Prostate gland (tissue), 2 donors: ENCODE measurements at places on chromosomes 12 and 14. TPM values are rescaled to one million over a fixed set of nuclear protein-coding genes. Genes with fewer than 3 reads are reported as not detected.

PPM1H gene
- total RNA-seq, result 27.0 TPM

KLHL33 gene
- total RNA-seq, result 1.7 TPM

FOXN4 gene
- 4.8 TPM for total RNA-seq

ZNF26 gene
- total RNA-seq, result 17.0 TPM

C1QL4 gene
- not detected for total RNA-seq

EMP1 gene
- 38.9 TPM for total RNA-seq

SIX4 gene
- 17.6 TPM for total RNA-seq

CCDC175 gene
- total RNA-seq, result not detected

BCL2L14 gene
- total RNA-seq, result 6.0 TPM

NRIP2 gene
- 8.7 TPM for total RNA-seq
